ENCODE measurements at places on chromosomes 5 and 9.

DNA sequence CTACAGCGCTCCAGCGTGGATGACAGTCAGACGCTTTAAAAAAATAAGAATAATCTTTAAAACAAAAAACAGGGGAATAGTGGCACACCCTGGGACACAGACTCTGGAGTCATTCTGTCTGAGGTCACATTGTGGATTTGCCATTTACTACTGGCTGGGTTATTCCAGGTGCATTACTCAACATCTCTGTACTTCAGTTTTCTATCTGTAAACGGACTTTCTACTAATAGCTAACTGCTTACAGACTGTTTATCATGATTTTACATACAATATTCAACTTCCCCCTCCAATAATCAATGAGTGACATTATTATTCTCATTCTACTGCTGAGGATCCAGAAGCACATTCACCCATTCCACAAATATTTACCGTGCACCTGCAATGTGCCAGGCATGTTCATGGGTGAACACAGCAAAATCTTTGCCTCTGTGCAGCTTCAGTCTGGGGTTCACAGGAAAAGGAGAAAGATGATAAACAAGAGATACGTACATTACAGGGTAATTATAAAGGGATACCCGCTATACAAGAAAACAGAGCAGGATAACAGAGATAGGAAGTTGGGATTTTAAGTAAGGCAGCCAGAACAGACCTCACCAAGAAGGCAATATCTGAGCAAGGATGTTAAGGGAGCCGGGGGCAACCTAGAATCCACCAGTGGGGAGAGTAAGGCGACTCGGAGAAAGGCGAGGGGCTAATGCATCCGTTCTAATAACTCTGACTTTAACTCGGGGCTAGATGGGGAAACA lies 984 bp upstream of the RAD23B start:
- DNase-seq = no peak

DNA sequence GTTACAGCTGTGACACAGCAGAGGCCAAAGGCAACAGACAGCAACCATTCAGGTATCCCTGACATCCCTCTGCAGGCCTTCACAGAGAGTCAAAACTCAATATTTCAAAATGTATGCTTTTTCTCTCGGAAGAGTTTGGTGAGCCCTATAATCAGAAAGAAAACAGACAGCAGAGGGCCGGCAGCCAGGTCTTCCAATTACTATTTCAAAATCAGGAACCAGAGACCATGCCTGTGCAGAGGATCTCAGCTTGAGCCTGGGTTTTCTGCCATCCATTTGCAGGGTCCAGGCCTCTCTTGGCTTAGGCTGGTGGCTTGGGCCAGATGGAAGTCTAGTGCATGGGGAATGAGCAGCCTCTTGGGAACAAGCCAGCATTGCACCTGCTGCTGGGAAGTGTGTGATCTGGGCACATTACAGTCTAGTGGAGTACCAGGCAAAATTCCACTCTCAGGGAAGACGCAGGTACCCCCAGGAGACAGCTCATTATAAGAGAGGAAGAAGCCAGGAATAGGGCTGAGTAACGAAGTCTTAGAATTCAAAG lies 231.3 kb downstream of the ENC1 start:
- no peak for DNase-seq

GRCh38 chr5:177370488-177371119 lies 12.9 kb downstream of the RGS14 start:
- DNase-seq = peak; percentile 65

DNA sequence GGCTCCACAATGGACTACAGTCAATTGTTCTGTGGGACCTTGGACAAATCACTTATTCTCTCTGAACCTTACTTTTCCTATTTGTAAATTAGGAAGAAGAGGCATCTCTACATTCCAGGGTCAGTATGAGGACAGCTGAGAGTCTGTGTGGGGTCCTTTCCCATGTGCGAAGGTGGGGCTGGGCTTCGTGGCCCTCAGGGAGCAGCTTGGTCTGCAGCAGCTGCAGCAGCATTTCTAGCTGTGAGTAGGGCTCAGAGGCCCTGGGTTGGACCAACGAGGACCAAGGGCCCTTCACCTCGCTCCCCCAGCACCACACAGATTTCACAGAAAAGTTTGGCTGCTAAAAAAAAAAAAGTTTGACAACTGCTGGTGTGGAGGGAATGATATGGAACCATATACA lies 9.4 kb upstream of the DDX41 start:
- DNase-seq = no peak

GRCh38 chr5:130137681-130138080 lies 233.4 kb downstream of the CHSY3 start:
- DNase-seq = no peak

DNA sequence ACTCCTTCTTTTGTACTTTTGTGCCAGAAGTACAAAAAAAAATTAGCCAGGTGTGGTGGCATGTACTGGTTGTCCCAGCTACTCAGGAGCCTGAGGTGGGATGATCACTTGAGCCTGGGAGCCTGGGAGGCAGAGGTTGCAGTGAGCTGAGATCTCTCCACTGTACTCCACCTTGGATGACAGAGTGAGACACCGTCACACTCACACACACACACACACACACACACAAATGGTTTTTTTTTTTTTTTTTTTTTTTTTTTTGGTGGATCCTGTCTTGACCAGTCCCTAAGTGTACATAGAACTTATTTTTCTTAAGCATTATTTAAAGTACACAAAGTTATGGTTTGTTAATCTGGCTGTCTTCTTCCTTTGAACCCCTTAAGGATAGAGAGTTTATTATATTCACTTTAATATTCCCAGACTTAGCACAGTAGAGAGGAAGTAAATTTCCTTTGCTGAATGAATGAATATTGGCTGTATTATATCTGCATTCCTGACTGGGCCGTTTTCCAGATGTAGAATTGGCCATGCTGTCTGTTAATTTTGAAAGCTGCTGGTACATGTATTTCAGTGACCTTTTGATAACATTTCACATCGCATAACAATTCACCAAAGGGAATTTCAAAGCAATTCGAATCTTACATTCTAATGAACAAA lies 429.0 kb upstream of the ZNF608 start:
- DNase-seq = no peak

DNA sequence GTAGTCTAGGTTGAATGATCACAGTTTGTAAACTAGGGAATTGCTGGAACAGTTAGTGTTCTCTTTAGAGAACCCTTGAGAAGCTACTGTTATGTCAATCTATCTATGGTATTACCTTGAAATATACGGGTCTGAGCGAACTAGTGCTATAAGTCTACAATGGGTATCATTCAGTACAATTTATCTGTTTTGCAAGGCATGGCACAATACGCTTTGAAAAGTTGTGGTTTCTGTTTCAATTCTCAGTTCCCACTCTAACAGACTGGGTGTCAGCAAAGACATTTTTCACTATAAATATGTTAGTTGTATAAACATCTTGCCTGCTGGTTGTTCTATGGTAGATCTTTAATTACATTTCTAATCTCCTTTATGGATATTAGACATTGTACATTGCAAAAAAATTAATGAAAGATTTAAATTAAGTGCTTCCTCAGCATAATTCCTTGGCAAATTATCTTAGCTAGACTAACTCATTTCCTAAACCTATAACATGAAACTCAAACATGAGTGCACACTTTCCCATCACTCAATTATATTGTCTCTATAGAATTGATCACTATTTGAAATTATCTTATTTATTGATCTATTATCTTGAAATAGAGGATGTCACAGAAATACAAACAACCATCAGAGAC lies 24.9 kb upstream of the SLCO6A1 start:
- DNase-seq = no peak

DNA sequence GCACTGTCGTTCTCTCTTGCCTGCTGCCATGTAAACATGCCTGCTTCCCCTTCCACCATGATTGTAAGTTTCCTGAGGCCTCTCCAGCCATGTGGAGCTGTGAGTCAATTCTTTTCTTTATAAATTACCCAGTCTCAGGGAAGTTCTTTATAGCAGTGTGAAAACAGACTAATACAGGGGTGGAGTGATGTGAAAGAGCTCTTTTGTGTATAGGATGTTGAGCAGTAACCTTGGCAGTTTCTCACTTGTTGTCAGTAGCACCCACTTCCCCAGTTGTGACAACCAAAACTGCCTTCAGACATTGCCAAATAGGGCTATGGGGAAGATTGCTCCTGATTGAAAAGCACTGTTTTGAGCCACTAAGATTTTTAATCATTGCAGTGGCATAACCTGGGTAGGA lies 552.2 kb upstream of the ZNF462 start:
- DNase-seq = no peak

DNA sequence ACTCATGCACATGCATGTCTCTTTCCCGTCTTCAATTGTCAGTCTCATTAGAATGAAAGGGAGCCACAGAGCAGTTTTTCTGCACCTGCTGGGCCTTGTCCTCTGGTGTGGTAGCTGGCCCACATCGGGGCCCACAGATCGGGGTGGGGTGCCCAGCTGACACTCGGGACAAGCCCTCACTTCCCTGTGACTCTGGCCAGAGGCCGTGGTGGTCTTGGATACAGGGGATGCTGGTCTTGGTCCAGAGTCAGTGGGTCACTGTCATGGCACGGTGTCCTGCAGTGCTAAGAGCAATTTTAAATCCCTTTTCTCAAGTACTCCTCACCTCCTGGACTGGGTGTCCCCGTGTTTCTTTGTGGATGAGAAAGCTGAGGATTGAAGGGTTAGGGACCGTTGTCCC lies 193.2 kb downstream of the CACNA1B start:
- DNase-seq = no peak

- DNase-seq = no peak
Measured at GRCh38 chr5:3656803-3657202, 61.2 kb downstream of the IRX1 start.

DNA sequence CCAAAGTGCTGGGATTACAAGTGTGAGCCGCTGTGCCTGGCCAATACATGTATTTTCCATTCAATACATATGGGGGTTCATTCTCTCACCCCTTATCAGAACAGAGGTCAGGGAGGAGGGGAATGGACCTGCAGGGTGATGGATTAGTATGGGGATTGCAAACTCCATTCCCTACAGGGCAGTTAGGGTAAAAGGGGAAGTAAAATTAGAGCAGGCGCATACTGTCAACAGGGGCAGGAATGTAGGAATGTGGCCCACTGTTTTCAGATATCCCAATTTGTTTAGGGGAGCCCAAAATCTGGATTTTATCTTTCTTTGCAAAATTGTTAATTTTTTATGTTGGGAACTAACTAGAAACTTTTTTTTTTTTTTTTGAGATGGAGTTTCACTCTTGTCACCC lies 46.4 kb upstream of the SLC44A1 start:
- DNase-seq = no peak

DNA sequence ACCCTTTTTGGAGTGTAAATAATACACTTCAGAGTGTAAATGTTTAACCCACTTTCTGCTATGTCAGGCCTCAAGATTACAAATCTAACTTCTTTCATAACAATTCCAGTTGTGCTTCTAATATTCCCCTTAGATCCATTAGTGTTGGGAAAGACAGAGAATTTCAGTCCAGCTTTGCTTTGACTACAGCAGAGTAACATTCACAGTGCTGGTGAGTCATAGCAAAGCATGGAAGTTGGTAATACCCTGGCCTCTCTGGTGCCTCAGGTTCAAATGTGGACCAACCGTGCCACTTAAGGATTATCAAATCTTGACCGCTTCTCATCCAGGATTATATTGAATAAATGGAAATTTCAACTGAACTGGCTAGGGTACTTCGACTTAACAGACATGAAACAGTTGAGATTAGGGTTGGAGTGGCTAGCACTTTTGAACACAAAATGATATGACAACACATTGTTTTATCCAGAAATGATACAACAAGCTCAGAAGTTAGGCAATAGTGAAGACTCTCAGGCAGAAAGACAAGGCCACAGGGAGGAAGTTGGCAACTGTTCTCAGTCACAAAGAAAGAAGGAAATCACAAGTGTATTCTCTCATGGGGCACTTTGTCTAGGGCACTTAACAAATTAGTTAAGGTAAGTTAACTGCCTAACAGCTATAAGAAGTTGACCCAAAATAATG lies 24.4 kb upstream of the RASA1 start:
- peak; percentile 31 for DNase-seq

DNA sequence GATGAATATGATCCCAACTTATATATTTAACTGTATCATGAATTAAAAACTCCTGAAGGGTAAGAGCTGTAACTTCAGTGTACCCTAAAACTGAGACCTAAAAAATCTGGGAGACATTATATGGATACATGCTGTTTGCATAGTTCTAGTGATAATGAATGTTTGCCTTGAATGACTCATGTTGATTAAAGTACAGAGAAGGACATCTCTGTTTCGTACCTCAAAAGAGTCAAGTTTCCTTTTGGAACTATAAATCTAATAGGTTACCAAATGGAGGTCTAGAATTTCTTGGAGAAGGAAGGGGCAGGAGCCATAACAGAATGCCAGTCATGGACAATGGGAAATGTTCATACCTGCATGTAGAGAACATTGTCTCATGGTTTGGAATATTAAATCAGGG lies 168.1 kb downstream of the SNCAIP start:
- no peak for DNase-seq

DNA sequence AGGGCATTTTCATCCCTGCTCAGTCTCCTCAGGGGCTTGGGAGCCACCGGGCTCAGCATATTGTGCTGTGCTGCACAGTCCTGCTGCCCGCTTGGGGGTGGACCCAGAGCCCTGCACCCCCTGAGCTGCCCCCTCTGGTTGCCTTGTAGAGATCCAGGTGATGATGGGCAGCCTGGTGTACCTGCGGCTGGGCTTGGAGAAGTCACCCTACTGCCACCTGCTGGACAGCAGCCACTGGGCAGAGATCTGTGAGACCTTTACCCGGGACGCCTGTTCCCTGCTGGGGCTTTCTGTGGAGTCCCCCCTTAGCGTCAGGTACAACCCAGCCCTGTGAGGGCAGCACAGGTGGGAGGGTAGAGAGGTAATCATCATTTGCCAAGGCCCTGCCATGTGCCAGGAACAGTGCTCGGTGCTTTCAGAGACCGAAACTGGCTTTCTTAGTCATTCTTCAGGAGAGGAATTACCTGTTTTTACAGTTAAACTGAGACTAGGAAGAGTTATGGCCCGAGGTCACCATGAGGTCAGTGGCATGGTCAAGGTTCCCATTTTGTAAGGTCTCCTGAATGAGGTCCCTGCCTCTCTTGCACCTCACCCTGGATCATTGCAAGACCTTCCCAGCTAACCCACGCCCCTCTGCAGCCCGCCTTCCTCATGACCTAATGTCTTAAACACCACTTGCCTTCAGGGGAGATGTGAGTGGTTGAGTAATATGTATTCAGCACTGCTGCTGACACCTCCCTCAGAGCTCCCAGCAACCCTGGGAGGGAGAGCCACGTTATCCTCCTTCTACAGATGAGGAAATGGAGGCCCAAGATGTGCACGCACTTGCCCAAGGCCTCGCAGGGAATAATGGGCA lies 7.5 kb downstream of the NHP2 start:
- no peak for DNase-seq

GRCh38 chr5:55892479-55892878 lies 41.3 kb downstream of the IL31RA start:
- no peak for DNase-seq

DNA sequence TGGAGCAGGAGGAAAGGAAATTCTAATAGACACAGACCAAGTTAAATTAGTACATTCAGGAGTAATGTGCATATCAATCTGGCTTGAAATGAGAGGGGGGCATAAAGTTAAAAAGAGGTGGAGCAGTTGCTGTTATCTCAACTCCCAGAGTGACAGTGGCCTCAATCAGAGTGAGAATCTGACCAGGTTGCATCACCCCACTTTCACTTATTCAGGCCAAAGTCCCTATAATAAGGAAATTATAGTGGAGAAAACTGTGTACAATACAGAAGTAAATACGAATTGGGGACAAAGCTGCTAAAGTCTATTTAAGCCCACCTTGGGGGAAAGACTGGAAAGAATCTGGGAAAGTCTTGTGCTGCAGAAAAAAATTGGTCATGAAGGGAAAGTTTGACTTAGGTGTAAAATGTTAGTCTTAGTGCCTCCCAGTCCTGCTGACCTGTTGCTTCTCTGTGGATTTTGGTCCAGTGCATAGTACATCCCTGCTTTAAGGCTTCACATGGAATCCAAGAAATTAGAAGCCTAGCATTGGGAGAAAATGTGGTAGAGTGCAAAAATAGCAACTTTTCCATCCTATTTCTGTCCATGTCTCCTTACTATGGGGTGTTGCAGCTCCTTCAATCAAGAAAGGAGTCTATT lies 27.9 kb downstream of the MROH2B start:
- DNase-seq = no peak

Measured in AG09319 (cell line).